ENCODE measurements at places on chromosomes 1 and 21.

DNA sequence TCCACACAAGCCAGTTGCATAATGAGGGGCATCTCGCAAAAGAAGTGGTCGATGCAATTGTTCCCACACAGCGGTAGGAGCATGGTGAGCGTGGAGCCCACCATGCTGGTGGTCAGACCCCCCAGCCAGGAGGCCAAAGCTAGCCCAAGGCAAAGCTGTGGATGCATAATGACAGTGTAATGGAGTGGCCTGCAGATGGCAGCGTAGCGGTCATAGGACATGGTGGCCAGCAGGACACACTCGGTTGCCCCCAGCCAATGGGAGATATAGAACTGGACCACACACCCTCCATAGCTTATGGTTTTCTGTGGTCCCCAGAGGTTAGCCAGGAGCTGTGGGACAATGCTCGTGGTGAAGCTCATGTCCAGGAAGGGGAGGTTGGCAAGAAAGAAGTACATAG is 4.3 kb downstream of the OR2C3 start:
- DNase-seq: no peak

DNA sequence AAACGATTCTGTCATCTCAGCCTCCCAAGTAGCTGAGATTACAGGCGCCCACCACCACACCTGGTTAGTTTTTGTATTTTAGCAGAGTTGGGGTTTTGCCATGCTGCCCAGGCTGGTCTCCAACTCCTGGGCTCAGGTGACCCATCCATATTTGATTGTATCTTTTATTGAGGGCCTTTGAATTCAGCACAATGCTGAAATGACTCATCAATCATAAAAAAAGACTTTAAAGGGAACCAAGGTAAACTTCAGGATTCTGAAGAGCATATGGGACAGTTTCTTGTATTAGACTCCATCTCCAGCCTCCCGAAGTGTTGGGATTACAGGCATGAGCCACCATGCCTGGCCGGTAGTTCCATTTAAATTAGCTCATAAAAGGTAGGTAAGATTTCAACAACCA is 232.2 kb downstream of the SETD4 start:
- no peak for DNase-seq

- no peak for DNase-seq
Observed at GRCh38 chr21:38912102-38912629, 106.4 kb downstream of the ETS2 start.

DNA sequence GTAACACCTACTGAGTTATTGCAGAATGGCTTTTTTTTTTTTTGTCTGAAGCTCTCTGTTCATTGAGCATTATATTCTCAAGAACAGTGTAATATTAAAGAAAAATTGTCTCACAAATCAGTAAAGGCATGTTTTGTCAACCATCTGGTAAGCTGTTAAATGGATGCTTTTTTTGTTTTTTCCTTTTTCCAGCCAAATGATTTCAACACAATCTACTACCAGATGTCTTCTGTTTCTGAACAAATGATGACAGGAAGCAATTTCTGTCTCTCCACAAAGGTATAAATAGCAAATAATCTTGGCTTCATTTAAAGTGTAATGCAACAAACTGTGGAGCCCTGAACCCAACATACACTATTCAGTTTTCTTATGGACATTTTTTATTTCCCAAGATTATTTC is 78.6 kb upstream of the RGS2 start:
- no peak for DNase-seq

DNA sequence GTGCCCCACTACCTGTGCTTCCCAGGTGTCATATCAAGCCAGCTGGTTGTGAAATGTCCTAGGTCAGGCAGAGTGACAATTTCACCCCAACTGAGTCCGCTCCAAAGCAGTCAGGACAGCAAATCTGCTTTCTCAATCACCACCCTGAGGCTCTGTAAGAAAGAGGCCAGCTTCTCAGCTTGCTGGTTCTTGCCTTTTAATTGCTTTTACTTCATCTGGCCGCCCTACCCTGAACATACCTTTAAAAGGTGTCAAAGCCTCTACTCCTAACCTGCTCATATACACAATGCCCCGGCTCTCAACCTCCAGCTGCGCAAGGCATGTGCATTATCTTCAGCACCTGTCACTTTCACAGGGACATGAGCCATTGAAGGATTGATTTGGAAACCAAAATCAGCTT is 581.6 kb downstream of the NPHP4 start:
- no peak for DNase-seq

DNA sequence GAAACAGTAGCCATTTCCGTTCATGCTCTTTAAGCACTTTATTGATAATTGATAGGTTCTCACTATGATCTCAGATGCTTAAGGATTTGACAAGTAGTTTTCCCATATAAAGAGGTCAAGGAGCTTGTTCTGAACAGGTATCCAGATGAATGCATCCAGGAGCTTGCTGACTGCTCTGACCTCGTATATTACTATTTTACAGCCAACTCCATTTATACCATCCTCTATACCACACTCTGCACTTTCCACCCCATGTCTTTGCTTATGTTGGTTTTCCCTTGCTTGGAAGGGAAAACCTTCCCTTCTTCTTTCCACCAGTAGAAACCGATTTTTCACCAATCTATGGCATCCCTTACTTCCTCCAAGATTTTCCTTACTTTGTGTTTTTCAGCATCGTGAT is 107.2 kb downstream of the LHX9 start:
- DNase-seq: no peak

DNA sequence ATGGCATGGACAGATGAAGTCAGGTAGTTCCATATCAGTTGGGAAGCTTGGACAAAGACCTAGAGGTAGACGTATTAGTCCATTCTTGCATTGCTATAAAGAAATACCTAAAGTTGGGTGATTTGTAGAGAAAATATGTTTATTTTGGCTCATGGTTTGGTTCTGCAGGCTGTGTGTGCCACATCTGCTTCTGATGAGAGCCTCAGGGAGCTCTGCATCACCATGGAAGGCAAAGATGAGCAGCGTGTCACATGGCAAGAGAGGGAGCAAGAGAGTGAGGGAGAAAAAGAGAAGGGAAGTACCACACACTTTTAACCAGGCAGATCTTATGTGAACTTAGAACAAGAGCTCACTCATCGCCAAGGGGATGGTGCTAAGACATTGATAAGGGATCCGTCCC is 9.0 kb downstream of the TSACC start:
- DNase-seq: no peak

DNA sequence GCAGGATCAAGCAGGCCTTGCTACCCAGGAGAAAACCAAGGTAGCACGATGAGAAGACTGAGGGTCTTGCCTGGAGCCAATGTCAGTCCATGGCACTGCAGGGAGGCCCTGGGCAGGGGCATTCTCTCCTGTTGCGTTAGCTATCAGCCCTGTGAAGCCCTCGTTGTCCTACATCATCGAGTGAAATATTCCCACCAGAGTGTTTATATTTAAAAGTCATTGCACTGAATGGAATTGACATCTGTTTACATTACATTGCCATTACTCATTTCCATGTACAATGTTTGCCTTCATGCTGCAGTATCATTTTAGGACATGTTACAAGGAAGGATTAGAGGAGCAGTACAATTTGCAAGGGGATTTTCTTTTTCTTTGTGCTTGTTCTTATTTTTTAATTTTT is 243.9 kb downstream of the KAZN start:
- no peak for DNase-seq

DNA sequence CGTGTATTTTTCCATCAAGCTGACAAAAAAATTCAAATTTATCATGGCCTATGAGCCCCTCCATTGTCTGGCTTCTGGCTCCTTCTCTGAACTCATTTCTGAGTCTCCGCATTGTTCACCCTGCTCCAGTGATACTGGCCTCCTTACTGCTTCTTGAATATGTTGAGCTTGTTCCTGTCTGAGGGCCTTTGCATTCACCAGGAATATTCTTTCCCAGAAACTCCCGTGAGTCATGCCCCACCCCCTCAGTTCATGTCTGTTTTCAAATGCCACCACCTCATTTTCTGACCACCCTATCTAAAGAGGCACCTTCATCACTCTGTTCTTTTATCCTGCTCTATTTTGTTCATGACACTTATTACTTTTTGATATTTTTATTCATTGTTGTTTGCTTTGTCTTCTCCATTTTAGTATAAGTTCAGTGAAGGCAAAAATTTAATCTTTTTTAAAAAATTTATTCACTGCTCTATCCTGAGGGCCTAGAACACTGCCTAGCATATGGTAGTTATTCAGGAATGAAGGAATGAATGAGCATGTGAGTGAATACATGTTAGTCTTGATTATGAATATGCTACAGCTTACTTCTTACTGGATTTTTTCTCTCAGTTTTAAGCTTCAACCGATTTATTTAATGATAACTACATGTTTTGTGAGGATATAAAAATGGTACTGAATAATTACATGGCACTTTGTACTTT is 140.4 kb upstream of the C1orf105 start:
- DNase-seq: no peak

DNA sequence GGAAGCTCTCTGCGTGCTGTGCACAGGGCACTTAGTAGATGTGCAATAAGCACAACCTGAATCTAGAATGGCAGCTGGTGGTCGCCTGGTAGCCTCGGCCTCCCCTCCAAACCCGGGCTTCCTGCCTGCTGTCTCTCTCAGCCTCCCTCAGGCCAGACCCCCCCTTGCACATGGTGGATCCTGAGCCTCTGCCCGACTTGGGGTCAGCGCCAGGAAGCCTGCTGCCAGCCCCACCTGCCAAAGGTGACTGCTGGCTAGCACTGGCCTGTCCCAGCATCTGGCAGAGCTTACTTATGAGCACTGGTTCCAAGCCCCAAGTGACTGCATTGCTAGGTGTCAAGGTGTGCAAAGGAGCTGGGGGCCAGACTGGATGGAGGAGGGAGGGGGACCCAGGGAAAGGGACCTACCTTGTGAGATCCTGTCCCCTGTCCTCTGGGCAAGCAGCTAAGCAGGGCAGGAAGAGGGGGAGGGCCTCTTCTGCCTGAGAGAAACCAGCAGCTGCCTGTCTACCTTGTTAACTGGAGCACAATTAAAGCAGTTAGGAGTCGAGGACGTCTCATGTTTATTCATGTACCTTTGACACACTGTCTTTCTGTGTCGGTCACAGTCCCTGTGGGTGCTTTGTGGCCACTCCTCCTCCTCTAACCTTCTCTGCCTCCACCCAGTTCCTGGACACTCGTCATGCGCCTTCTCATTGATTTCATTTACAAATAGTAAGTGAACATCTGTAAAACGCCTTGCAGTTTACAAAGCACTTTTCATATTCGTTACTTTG is 100.9 kb downstream of the DDX20 start:
- DNase-seq: no peak

DNA sequence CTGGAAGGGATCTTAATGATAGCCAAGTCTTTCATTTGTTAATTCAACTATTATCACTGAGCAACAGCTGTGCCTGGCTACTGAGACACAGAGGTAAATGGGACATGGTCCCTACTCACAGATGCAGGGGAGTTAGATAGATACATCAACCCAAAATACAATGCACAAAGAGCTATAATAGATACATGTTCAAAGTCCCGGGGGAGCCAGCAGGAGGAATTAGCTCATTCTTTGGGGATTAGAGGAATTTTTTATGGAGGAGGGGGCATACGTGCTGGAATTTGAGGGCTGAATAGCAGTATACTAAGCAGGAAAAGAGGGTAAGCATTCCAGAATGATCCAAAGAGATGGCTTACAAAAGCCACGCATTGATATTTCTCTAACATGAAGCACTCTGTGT is 34.6 kb downstream of the C8B start:
- no peak for DNase-seq

DNA sequence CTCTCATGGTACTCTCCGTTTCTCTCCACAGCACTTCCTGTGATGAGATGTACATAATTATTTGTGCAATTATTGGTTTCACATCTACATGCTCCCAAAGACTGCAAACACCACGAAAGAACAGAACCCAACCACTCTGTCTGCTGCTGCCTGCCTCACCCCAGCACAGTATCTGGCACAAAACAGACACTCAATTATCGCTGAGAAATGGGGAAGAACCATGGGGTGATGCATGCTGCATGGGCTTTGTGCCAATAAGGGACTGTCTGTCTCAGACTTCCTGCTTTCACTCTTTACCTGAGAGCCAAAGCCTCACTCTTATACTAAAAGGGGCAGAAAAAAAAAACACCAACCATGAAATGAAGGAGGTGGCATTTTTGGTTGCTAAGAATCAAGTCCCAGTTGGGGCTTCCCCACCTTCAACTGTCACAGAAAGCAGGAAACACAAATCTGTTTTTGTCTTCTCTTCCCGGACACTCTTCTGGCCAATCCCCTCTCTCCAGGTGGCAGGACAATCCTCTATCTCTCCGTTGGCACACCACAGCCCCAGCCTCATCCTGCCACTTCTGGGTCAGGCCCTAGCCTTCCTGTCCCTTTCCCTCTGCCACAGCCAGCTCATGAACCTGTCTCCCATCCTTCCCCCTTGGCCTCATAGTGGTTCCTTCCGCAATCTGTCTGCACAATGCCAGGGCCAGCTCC is 82.0 kb downstream of the TGFBR3 start:
- peak; percentile 23 for DNase-seq

- DNase-seq: no peak
Observed at GRCh38 chr1:51936531-51936930, 54.0 kb downstream of the RAB3B start.

- no peak for DNase-seq
Observed at GRCh38 chr1:56284928-56285327, 294.4 kb downstream of the PLPP3 start.

DNA sequence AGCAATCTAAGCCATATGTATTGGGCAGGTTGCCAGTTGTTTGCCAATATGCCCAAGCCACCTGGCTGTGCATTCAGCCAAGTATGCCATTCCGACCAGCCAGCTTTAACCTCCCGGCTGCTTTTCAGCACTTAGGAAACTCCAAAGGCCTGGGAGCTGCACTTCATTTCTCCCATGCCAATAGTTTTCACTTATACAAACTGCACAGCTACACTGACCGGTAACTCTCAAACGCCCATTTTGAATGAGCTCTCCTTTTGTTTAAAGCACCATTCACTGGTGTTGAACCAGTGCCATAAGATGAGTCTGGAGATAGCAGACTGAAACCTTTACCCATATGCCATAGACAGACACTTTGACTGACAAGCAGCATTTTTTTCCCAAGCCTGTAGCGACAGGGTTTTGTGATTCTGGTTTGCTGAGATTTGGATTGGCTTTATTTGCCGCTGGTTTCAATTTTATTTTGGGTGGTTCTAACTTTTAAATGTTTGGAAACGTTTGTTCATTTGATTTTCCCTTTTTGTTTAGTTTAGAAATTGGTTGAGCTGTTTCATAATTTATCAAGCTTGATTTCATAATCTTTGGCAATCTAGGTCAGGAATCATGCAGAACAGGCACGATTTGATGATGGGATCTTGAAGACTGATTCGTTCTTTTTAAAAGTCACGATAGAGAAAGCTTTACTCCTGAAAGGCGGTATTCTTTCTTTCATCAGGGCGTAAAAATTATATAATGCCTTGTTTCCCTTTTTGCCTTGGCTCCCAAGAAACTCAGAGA is 144.6 kb downstream of the NFIA start:
- no peak for DNase-seq

- DNase-seq: no peak
Observed at GRCh38 chr21:34126269-34126668, 52.9 kb downstream of the MRPS6 start.

- no peak for DNase-seq
Observed at GRCh38 chr1:246117066-246117791, 389.9 kb downstream of the SMYD3 start.

- no peak for DNase-seq
Observed at GRCh38 chr1:109399326-109399957, 1.7 kb upstream of the SORT1 start.

GRCh38 chr1:34529935-34530859 is 224.7 kb upstream of the GJB5 start:
- DNase-seq: no peak

All from stimulated activated CD4-positive, alpha-beta T cell treated with anti-CD3 and anti-CD28 coated beads, TNF-alpha, amount 100 ng/mL, for 1 hour (primary cell).